Activated naive CD4-positive, alpha-beta T cell treated with anti-CD3 and anti-CD28 coated beads, Interleukin-2, amount 50 U/mL, for 72 hours (primary cell): ENCODE measurements at places on chromosomes 5 and 9.

DNA sequence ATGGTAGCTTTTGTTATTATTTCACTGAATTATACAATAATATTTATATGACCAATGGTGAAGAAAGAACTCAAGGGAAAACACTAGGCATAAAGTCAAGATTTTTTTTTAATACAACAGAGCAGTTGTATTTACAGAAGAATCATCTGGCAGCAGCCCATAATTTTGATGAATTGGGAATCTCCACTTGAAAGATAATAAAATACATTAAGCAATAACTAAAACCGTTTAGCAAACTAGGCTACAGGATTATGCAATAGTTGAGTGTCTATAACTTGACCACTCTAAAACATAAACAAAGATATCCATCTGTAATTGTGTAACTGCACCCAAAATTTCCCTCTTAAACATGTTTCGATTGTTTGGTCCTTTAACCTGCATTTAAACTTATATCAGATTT, 80.8 kb downstream of the SNCAIP start:
- no peak for DNase-seq

GRCh38 chr5:78699552-78700153, 51.1 kb upstream of the LHFPL2 start:
- no peak for DNase-seq

GRCh38 chr9:98740226-98740881, 31.6 kb upstream of the GABBR2 start:
- no peak for DNase-seq

- DNase-seq = no peak
Observed at GRCh38 chr5:176559683-176560082, 10.5 kb downstream of the CDHR2 start.

- DNase-seq = peak; percentile 55
Observed at GRCh38 chr9:88076286-88077070, 61.8 kb downstream of the SPATA31C2 start.

GRCh38 chr9:96559339-96559943, 60.2 kb downstream of the CDC14B start:
- DNase-seq = no peak

DNA sequence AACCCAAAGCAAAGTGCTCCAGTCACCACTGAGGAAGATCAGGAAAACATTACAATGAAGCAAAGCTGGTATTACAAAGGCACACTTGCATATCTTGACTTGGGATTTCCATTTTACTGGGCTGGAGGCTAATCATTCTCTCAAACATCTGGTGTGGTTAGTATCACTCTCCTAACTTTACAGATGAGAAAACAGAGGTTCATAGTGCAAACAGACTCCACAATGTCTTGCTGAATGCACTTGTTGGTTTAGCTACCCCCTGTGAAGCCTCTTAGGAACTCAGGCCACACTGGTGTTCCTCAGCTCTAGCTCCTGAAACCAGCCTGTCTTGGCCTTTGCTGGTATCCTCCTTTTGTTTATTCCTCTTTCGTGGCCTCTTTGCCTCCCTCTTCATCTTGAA, 29.5 kb upstream of the SMAD5 start:
- DNase-seq = no peak

GRCh38 chr5:113875096-113875495, 361.6 kb downstream of the YTHDC2 start:
- no peak for DNase-seq

DNA sequence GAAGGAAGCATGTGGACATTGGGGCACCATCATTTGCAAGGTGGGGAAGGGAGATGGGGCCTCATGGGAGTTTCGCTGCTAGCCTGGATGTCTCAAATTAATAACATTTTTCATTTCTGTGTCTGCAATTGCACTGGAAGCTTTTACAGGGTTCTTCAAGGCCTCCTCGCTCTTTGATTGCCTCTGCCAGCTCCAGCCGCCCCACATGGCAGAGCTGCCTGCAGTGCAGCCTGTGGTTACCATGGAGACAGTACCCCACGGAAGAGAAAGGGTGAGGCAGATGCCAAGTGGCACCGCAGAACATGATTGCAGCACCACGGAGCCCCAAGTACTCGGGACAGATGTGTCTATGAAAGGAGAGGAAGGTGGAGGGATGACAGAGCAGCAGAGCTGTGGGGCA, 25.4 kb downstream of the CTNND2 start:
- no peak for DNase-seq
